ENCODE measurements at places on chromosomes 6 and 20. TPM values are rescaled to one million over a fixed set of nuclear protein-coding genes. Genes with fewer than 3 reads are reported as not detected.

GRCh38 chr20:31573555-31574321, 31.4 kb upstream of the ID1 start:
- H3K36me3 ChIP-seq = no peaks in the 10 kb centered on the region
- H3K4me1 ChIP-seq = peaks cover 21% of the 10 kb centered on the region
- H3K4me3 ChIP-seq = peak overlapping the region; percentile 90

DCDC2 gene
- not detected for polyA plus RNA-seq

MAFB gene
- not detected for polyA plus RNA-seq

PACRG gene
- polyA plus RNA-seq = not detected

DNA sequence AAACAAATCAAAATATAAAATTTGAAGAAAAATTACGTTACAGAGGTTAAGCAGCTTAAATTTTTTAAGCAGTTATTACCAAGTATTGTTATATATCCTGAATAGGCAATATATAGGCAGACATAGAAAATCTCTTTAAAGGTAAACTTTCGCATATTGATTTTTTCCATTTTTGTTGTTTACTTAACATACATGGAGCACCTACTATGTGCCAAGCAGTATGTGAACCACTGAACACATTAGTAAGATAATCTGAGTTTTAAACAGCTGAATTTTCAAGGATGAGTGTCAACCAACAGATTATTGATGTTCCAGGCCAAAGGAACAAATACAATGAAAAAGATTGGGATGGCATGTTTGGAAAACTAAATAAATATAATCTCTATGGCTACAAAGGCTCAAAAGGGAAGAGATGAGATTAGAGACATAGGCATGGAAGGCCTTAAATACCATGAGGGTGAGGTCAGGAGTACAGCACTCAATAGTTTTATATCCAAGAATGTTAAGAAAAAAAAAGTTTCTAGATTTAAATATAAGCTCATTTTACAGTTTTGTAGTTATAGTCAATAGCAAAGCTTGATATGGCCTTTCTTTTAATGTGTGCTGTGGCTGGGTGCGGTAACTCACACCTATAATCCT, 277.5 kb downstream of the PTPRK start:
- H3K27ac ChIP-seq = no peak overlapping the region
- H3K4me3 ChIP-seq = no peak overlapping the region
- no peak for DNase-seq
- H3K27me3 ChIP-seq = no peaks in the 10 kb centered on the region
- no peaks in the 10 kb centered on the region for H3K36me3 ChIP-seq

DNA sequence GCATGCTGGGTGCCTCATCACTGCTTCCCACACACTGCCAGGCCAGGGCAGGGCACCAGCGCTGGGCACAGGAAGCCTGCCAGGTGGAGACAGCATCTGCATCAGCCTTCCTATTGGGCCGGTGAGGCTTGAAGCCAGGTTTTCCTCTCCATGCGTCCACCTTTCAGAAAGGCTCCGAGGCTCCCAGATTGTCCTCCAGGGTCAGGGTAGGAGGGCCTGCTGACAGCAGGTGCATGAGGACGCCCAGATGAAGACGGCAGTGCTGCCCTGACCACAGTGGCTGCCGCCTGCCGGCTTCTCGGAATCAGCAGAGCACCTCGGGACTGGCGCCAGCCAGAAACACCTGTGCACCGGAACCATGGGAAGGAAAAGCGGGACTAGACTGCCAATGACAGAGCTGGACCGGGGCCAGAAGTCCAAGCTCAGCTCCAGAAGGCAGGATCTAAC, 170.5 kb upstream of the CST7 start:
- no peak for DNase-seq
- H3K27me3 ChIP-seq = peaks cover 9% of the 10 kb centered on the region
- no peak overlapping the region for H3K4me3 ChIP-seq
- H3K27ac ChIP-seq = no peak overlapping the region
- no peaks in the 10 kb centered on the region for H3K36me3 ChIP-seq

- DNase-seq = no peak
- H3K27ac ChIP-seq = no peak overlapping the region
- no peaks in the 10 kb centered on the region for H3K36me3 ChIP-seq
- peaks cover 37% of the 10 kb centered on the region for H3K4me1 ChIP-seq
Observed at GRCh38 chr6:37074053-37074827, 68.8 kb downstream of the FGD2 start.

- no peak overlapping the region for H3K27ac ChIP-seq
- no peak for DNase-seq
- H3K36me3 ChIP-seq = no peaks in the 10 kb centered on the region
- H3K4me1 ChIP-seq = no peaks in the 10 kb centered on the region
- H3K4me3 ChIP-seq = no peak overlapping the region
Observed at GRCh38 chr6:154441995-154442310, 68.5 kb downstream of the CNKSR3 start.

DNA sequence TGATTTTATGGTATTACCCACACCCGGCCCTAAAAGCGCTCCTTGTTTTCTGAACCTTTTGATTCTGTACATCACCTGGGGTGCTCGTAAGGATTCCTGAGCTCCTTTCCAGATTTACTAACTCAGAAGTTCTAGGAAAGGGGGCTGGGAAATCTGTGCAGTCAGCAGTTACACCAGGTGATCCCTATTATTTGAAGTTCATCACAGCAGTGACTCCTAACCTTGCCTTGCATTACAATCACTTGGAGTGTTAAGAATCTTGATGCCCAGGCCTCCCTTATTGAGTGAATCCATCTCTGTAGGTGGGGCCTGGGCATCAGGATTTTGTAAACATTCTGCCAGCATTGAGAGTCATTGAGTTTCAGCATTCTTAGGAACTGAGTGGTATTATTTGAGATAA, 44.7 kb downstream of the BMP6 start:
- H3K36me3 ChIP-seq = no peaks in the 10 kb centered on the region
- peaks cover 4% of the 10 kb centered on the region for H3K27me3 ChIP-seq
- no peak for DNase-seq
- no peak overlapping the region for H3K4me3 ChIP-seq
- no peak overlapping the region for H3K27ac ChIP-seq

DNA sequence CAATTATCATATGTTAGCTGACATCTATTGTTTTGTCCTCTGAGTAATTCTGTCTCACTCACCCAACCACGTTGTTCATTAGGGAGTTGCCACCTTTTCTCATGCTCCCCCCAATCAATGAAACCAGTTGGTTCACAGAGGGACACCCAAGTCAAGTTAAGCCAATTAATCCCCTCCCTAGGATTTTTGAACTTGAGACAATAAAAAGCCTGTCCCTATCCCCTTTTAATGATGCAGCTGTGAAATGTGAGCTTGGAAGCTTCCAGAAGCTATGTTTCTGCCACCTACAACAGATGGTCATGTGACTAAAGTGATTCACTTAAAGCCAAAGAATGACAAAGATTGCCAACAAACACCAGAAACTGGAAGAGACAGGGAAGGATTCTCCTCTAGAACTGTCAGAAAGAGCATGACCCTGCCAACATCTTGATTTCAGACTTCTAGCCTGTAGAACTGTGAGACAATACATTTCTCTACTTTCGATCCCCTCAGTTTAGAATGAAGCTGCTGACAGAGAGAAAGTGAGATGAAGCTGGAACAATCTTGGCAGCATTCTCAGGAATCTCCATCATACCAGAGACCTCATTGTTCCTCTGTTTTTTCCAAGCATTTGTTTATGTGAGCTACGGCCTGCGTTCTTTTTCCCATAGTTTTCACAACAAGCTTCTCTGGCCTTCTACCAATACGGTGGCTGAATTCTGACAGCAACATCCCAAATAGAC, 57.8 kb upstream of the TPD52L1 start:
- H3K4me1 ChIP-seq = peaks cover 4% of the 10 kb centered on the region
- H3K27me3 ChIP-seq = peaks cover 8% of the 10 kb centered on the region
- H3K36me3 ChIP-seq = no peaks in the 10 kb centered on the region
- no peak overlapping the region for H3K4me3 ChIP-seq
- DNase-seq = no peak

- no peak for DNase-seq
- H3K4me1 ChIP-seq = no peaks in the 10 kb centered on the region
- no peaks in the 10 kb centered on the region for H3K27me3 ChIP-seq
- H3K27ac ChIP-seq = no peak overlapping the region
Observed at GRCh38 chr6:48959251-48960060, 503.6 kb downstream of the MMUT start.

DNA sequence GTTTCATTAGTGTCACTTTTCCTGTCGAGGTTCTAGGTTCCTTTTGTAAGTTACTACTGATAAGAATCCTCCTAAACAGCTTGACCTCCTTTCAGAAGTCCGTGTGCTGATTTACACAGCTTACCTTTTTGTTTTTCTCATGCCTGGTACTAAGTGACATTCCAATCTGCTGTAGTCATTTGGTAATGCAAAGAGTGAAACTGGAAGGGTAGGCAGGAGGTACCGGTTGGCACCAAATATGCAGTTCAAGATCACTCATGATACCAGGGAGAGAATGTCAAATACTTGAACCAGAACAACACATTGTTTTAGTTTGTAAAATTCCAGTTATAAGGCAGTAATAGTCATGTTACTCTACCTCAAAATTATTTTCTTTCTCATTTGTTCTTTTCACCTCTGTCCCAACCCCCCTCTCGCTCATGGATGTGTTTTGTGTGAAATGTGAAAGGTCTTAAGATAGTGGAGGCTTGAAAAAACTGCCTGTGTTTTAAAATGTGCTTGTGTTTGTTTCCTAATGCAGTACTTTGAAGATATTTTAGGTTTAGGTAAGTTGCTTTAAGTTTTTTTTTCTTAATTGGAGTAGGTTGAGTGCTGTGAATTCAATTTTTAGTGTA, 23.2 kb downstream of the AFDN start:
- H3K27me3 ChIP-seq = peaks cover 3% of the 10 kb centered on the region
- no peak overlapping the region for H3K27ac ChIP-seq
- no peak for DNase-seq
- H3K36me3 ChIP-seq = no peaks in the 10 kb centered on the region

DNA sequence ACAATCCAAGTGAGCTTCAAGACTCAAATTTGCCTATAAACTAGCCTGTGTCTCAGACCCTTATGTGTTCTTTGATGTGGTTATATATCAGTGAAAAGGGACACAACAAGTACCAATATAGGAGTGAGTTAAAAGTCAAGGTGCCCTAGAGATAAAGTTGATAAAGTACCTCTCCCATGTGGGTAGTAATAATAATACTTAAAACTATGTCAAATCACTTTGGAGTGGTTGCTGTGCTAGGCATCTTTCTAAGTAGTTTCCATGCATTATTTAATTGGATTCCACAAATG, 100.4 kb downstream of the BMP5 start:
- DNase-seq = no peak
- H3K36me3 ChIP-seq = no peaks in the 10 kb centered on the region
- H3K4me1 ChIP-seq = no peaks in the 10 kb centered on the region

DNA sequence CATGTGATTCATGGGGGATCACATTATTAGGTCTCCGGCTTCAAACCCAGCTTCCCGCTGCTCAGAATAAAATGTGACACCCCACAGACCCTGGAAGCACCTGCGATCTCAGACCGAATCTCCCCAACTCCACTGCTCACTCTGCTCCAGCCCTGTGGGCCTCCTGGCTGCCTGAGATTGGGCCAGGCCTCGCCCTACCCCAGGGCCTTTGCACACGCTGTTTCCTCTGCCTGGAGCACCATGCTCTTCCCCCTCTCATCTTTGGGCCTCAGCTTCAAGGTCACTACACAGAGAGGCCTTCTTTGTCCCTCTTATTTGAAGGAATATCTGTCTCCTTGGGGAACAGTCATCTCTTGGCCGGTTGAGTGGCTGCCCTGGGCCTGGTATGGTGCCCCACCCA, 48.8 kb downstream of the RBM38 start:
- H3K4me1 ChIP-seq = peaks cover 17% of the 10 kb centered on the region
- no peak overlapping the region for H3K4me3 ChIP-seq
- peaks cover 6% of the 10 kb centered on the region for H3K27me3 ChIP-seq
- DNase-seq = no peak

GRCh38 chr6:99559057-99559456, 9.4 kb downstream of the CCNC start:
- H3K27me3 ChIP-seq = no peaks in the 10 kb centered on the region
- no peak overlapping the region for H3K27ac ChIP-seq
- DNase-seq = no peak

TMEM217 gene
- not detected for polyA plus RNA-seq
